ENCODE measurements at places on chromosomes 16 and 17. TPM values are rescaled to one million over a fixed set of nuclear protein-coding genes. Genes with fewer than 3 reads are reported as not detected.

The TM4SF5 gene
- total RNA-seq = not detected

The NUFIP2 gene
- total RNA-seq = 39.0 TPM

The FOXL1 gene
- 2.7 TPM for total RNA-seq

The GNGT2 gene
- not detected for total RNA-seq

The NAGS gene
- 1.6 TPM for total RNA-seq

The TCAP gene
- 0.25 TPM for total RNA-seq

The SLC5A11 gene
- 1.8 TPM for total RNA-seq

The CRISPLD2 gene
- 10.7 TPM for total RNA-seq

The MYADML2 gene
- total RNA-seq = not detected

The CCDC144A gene
- 1.3 TPM for total RNA-seq

The ZNF385C gene
- total RNA-seq = not detected

The SUZ12 gene
- 13.9 TPM for total RNA-seq

The MGAT5B gene
- total RNA-seq = 0.15 TPM

The OR1A1 gene
- not detected for total RNA-seq

The BICDL2 gene
- total RNA-seq = 0.25 TPM

The TEKT1 gene
- total RNA-seq = not detected

The KRT24 gene
- not detected for total RNA-seq

The ZSCAN10 gene
- total RNA-seq = not detected

The TBC1D26 gene
- not detected for total RNA-seq

The HIGD1B gene
- total RNA-seq = not detected

The TP53TG3C gene
- total RNA-seq = not detected

The NTN1 gene
- total RNA-seq = 0.06 TPM

The TAC4 gene
- not detected for total RNA-seq

The SDR42E2 gene
- total RNA-seq = not detected

The SNX20 gene
- total RNA-seq = not detected

The ALOX15 gene
- not detected for total RNA-seq

The NPIPB8 gene
- 0.06 TPM for total RNA-seq

The NOTUM gene
- total RNA-seq = not detected

The BAIAP3 gene
- 0.37 TPM for total RNA-seq

The CDRT15 gene
- total RNA-seq = not detected

Measured in cardiac ventricle fibroblast (primary cell).